Upper lobe of left lung (tissue), 6 donors: ENCODE measurements at places on chromosomes 1 and 21.
A peak's percentile ranks its signal among the peaks of the same experiment; 100 is the strongest.

DNA sequence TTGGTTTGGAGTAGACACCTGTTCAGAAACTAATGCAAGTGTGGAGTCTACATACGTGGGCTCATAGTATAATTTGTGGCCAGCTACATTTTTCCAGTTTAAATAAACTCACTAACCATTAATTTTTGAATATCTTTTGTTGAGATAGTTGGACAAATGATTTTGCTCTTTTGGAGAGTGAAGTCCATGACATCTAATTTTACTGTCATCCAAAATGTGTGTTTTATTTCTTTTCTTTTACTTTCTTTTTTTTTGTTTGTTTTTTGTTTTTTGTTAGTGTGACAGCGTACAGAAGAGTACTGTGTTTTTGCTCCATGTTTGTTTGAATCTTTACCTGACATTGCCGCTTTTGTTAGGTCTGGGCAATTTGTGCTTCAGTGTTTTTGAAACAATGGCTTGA lies 5.0 kb downstream of the RBM15 start:
- H3K27ac ChIP-seq, result no peak overlapping the region
- DNase-seq, result no peak
- H3K27me3 ChIP-seq, result no peaks in the 10 kb centered on the region
- H3K36me3 ChIP-seq, result peaks cover 56% of the 10 kb centered on the region
- no peak overlapping the region for H3K4me3 ChIP-seq

- DNase-seq, result no peak
- no peaks in the 10 kb centered on the region for H3K36me3 ChIP-seq
- no peaks in the 10 kb centered on the region for H3K27me3 ChIP-seq
Measured at GRCh38 chr1:192952646-192953045, 106.5 kb downstream of the UCHL5 start.

DNA sequence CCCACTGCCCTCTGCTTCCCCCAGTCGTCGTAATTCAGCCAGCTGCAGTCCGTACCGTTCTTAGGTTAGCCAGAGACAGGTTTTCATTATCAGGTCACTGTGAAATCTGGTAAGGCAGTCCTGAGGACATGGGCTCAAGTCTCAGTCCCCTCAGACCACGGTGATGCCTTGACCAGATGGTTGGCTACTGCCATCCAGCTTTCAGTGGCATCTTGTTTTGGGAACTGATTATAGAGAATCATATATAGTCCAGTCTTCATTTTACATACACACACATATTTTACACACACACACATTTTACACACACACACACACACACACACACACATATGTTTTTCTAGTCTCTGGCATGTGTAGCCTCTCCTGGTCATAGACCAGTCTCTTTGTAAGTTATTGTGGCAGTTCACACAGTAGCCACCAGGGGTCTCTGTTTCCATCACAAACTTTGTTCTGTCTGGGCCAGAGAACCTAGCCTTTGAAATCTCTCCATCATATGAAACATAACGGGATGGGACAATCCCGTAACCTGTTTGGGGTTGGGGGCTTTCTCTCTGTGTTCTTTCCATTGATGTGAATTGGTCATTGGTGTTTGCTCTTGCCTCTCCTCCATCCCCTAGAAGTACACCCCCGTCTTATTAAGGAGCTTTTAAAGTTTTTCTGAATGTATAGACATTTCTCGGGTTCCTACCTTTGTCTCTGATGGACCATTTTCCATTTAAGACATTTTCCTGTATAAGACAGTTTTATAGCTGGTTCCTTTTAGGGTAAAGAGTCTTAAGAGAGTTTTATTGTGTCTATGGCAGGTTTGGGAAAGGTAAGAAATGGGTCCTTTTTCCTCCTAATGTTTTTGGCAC lies 8.4 kb upstream of the IKBKE start:
- H3K36me3 ChIP-seq, result no peaks in the 10 kb centered on the region
- H3K27me3 ChIP-seq, result no peaks in the 10 kb centered on the region
- no peak overlapping the region for H3K4me3 ChIP-seq
- H3K4me1 ChIP-seq, result peaks cover 10% of the 10 kb centered on the region

DNA sequence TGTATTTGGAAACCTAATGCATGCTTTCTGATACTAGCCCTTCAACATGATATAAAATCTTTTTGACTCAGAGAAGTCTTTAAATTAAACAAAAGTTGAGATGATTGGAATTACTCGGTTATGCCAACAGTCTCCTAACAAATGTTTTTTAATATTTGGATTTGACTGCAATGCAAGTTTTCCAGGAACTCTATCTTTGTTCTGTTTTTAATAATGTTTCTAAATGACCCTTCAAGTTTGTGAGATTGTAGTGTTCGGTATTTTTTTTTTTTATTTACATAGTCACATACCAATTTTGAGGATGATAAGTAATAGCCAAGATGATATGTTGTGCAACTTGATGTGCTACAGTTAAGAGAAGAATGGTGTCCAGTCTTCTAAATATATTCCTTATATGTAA lies 258.0 kb downstream of the FMN2 start:
- H3K27ac ChIP-seq, result no peak overlapping the region
- no peaks in the 10 kb centered on the region for H3K27me3 ChIP-seq
- no peak overlapping the region for H3K4me3 ChIP-seq
- H3K4me1 ChIP-seq, result no peaks in the 10 kb centered on the region

GRCh38 chr1:246068217-246068512 lies 438.9 kb downstream of the SMYD3 start:
- H3K4me3 ChIP-seq, result no peak overlapping the region
- H3K4me1 ChIP-seq, result no peaks in the 10 kb centered on the region
- no peaks in the 10 kb centered on the region for H3K36me3 ChIP-seq
- DNase-seq, result no peak
- H3K27me3 ChIP-seq, result no peaks in the 10 kb centered on the region
- no peak overlapping the region for H3K27ac ChIP-seq

DNA sequence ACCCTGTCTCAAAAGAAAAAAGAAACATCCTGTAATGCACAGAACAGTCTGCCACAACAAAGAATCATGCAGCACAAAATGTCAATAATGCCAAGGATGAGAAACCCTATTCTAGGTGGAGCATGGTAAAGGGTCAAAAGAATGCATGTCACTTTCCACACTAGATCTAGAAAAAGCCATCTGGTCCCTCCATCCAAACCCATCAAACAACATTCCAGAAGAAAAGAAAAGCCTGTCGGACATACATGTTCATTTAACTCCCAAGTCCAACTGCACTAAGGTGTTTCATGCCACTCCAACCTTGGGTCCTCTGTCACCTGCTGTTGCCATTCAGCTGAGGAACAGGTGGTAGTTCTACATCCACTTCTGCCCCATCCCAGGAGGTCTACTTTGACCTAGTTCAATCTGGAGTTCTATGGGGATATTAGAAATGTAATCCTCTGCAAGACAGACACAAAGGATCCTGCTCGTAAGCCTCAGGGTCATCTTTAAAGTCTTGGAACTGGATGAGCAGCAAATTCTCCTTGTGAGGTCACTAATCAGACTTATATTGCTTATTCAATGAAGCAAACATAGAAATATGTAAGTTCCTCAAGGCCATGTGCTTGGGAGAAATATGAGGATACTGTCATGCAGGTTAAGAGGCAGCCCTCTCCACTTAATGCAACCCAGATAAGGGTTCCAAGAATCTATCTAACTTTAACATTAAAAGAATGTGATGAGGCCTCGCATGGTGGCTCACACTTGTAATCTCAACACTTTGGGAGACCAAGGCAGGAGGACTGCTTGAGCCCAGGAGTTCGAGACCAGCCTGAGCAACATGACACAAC lies 3.7 kb downstream of the DEDD start:
- H3K4me3 ChIP-seq, result no peak overlapping the region
- no peak for DNase-seq
- no peaks in the 10 kb centered on the region for H3K27me3 ChIP-seq
- peaks cover 63% of the 10 kb centered on the region for H3K36me3 ChIP-seq
- H3K4me1 ChIP-seq, result peaks cover 30% of the 10 kb centered on the region

DNA sequence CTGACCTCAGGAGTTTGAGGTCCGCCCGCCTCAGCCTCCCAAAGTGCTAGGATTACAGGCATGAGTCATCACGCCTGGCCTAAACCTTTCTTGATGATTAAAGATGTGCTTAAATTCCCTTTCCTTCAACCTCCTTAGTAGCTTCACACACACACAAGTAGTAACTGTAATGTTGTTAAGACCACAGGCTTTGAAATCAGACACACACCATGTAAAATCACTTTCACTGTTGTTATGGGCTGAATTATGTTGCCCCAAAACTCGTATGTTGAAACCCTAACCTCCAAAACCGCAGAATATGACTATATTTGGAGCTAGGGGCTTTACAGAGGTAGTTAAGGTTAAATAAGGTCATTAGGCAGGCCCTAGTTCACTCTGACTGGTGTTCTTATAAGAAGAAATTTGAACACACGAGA lies 180.2 kb downstream of the NR5A2 start:
- H3K36me3 ChIP-seq, result no peaks in the 10 kb centered on the region
- no peaks in the 10 kb centered on the region for H3K4me1 ChIP-seq
- no peak overlapping the region for H3K27ac ChIP-seq
- DNase-seq, result no peak
- H3K27me3 ChIP-seq, result no peaks in the 10 kb centered on the region

DNA sequence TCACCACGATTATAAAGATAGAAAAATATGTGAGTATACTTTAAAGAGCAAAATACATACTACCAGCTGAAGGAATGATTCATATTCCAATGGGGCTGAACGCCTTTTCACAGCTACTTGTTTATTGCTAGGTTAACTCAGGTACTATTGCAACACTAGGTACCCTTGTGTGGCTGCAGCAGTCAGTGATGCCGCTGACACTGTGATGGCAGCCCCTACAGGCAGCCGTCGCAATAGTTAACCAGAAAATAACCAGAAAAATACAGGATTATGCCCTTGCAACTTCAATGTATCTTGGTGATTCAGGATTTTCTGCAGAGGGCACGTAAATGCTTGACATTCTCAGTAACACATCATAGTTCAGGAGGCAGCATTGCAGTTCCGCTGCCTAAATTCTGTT lies 1.6 kb upstream of the MARK1 start:
- H3K36me3 ChIP-seq, result no peaks in the 10 kb centered on the region
- H3K4me1 ChIP-seq, result peaks cover 20% of the 10 kb centered on the region
- DNase-seq, result no peak
- no peak overlapping the region for H3K4me3 ChIP-seq
- H3K27me3 ChIP-seq, result peaks cover 22% of the 10 kb centered on the region
- H3K27ac ChIP-seq, result no peak overlapping the region

DNA sequence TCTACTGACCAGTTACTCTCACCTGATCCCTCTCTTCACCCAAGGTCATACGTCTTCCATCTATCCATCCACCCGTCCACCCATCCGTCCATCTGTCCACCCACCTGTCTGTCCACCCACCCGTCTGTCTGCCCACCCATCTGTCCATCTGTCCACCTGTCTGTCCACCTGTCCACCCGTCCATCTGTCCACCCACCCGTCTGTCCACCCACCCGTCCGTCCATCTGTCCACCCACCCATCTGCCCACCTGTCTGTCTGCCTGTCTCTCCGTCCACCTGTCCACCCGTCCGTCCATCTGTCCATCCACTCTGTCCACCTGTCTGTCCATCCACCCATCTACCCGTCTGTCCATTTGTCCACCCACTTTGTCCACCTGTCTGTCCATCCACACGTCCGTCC lies 11.8 kb upstream of the KIF26B start:
- DNase-seq, result no peak
- H3K27me3 ChIP-seq, result no peaks in the 10 kb centered on the region
- H3K27ac ChIP-seq, result no peak overlapping the region
- no peaks in the 10 kb centered on the region for H3K36me3 ChIP-seq
- no peaks in the 10 kb centered on the region for H3K4me1 ChIP-seq

DNA sequence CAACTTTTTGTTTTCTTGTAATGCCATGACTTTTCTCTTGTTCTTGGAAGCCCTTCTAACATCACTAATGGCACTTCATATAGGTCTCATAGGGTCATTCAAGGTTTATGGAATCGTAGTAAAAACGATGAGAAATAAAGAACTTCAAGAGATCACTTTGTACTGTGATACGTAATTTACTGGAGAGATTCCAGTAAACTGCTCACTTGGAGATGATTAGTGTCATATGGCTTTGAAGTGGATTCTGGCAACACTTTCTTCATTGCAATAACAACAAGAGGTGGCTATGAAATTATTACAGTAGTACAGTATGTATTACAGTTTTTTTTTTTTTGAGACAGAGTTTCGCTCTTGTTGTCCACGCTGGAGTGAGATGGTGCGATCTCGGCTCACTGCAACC lies 103.4 kb downstream of the RUSC1 start:
- no peak for DNase-seq
- no peaks in the 10 kb centered on the region for H3K27me3 ChIP-seq
- no peaks in the 10 kb centered on the region for H3K36me3 ChIP-seq
- H3K4me1 ChIP-seq, result no peaks in the 10 kb centered on the region
- H3K27ac ChIP-seq, result no peak overlapping the region

- no peak overlapping the region for H3K27ac ChIP-seq
- DNase-seq, result no peak
- H3K4me1 ChIP-seq, result no peaks in the 10 kb centered on the region
Measured at GRCh38 chr21:22758478-22758877, 1760.3 kb downstream of the NCAM2 start.

GRCh38 chr1:109499661-109500536 lies 6.0 kb downstream of the CYB561D1 start:
- H3K36me3 ChIP-seq, result peaks cover 25% of the 10 kb centered on the region
- DNase-seq, result peak; percentile 75
- no peaks in the 10 kb centered on the region for H3K27me3 ChIP-seq
- peaks cover 51% of the 10 kb centered on the region for H3K4me1 ChIP-seq

GRCh38 chr1:7810395-7810794 lies 26.3 kb downstream of the PER3 start:
- H3K27me3 ChIP-seq, result no peaks in the 10 kb centered on the region
